Activated T-helper 9 cell treated with anti-CD3 and anti-CD28 coated beads, Interleukin-2, amount 50 U/mL, for 16 hours (primary cell): ENCODE measurements at places on chromosomes 3 and 15.

GRCh38 chr3:105688821-105689220 is 180.0 kb downstream of the CBLB start:
- no peak for DNase-seq

- DNase-seq = no peak
These were observed 559.8 kb upstream of the CBLB start for GRCh38 chr3:106428565-106428994.

- no peak for DNase-seq
These were observed 2.8 kb downstream of the PRSS50 start for GRCh38 chr3:46714728-46715506.

- DNase-seq = peak; percentile 72
These were observed 27.6 kb downstream of the ZNF589 start for GRCh38 chr3:48268381-48268935.

GRCh38 chr3:62876064-62876463 is 848 bp upstream of the CADPS start:
- no peak for DNase-seq

GRCh38 chr3:72347819-72348319 is 500.4 kb downstream of the SHQ1 start:
- no peak for DNase-seq

GRCh38 chr3:64806668-64807605 is 119.1 kb upstream of the ADAMTS9 start:
- no peak for DNase-seq

DNA sequence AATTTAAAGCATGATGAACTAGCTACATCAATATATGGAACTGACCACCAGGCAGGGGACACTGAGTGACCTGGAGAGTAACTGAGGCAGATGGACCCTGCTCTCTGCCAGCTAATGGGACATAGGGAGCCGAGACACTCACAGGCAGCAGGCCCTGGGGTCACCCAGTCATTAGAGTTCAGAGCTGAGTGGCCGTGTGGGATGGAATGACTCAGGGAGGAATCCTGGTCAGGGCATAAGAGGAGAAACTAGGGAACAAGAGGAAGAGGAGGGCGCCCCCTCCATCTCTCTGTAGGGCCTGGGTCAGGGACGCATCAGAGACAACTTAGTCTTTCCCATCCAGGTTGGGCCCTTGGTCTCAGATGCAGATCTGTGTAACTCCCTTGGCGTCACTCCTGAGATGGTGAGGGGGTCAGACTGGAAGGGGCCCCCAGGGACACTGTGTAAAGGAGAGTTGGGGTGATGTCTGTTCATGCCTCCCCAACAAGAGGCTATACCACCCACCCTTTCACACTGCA is 39.8 kb downstream of the CCDC12 start:
- DNase-seq = no peak

DNA sequence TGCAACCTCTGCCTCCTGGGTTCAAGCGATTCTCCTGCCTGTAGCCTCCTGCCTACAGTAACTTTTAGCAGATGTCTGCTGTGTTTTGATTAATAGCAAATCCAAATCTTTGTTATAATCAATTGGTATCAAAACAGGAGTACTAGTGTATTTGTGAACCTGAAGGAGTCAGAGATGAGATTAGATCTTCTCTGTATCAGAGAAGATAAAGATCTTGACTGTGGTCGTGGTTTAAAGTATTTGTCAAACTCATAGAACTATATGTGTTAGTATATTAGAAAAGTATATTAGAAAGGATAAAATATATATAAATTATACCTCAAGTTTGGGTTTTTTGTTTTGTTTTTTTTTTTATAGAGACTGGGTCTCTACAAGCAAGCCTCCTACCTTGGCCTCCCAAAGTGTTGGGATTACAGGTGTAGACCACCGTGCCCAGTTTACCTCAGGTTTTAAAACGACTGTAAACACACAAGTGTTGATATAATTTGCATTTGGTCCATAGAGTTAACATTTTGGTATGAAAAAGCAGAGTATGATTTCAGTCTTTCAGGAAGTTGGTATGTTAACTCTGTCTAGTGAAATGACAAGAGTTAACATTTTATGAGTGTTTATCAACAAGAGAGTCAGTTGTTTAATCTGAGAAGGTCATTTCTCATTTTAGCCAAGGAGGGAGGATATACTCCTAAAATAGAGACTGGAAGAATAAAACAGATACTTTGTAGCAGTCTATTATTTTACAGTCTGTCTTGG is 18.3 kb downstream of the RTF1 start:
- no peak for DNase-seq

- DNase-seq = no peak
These were observed 5.1 kb downstream of the ACAA1 start for GRCh38 chr3:38131621-38132369.

DNA sequence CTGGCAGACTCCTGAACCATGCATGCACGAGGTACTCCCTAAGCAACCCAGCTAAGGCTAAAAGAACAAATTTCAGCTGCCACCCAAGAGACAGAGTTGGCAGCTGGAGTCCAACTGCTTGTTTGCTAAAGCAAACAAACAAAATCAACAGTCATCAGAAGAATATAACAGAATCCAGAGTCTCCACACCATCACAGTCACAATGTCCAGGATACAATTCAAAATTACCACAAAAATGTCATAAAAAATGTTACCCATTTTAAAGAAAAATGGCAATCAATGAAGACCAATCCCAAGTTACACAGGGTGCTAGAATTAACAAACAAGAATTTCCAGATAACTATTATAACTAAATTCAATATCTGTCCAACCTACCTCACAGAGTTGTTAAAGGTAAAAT is 42.9 kb downstream of the RFTN1 start:
- DNase-seq = no peak

- DNase-seq = no peak
These were observed 49.1 kb upstream of the RAB6B start for GRCh38 chr3:133944641-133945380.

- DNase-seq = no peak
These were observed 1.4 kb downstream of the HEMK1 start for GRCh38 chr3:50570508-50571279.
